ENCODE measurements at places on chromosomes 12 and 14. TPM values are rescaled to one million over a fixed set of nuclear protein-coding genes. Genes with fewer than 3 reads are reported as not detected.

DNA sequence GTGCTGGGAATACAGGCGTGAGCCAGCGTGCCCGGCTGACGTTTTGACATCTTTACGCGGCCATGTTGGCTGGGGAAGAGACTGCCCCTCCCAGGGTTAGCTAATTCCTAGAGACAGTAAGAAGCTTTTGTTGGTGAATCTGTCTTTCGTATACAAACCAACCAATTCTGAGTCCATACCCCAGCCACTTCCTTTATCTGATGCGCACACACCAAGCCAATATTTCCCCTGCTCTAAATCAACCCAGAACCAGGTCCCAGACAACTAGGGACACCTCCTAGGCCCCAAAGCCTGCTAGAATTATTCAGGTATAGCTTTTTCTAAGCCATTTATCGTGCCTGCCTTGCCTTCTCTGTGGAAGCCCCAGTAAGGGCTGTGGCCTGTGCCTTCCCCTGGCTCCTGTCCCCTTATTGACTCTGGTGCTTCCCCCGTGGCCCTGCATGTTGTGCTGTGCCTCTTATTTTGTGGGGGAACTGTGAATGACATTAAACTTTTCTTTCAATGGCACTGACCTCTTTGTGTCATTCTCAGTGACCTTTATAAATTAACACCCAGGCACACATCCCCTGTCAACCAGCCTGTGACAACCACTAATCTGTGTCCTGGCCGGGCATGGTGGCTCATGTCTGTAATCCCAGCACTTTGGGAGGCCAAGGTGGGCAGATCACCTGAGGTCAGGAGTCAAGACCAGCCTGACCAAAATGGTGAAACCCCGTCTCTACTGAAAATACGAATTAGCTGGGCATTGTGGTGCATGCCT lies 10.7 kb upstream of the EVL start:
- H3K36me3 ChIP-seq = no peaks in the 10 kb centered on the region
- no peak overlapping the region for H3K4me3 ChIP-seq
- no peaks in the 10 kb centered on the region for H3K27me3 ChIP-seq

DNA sequence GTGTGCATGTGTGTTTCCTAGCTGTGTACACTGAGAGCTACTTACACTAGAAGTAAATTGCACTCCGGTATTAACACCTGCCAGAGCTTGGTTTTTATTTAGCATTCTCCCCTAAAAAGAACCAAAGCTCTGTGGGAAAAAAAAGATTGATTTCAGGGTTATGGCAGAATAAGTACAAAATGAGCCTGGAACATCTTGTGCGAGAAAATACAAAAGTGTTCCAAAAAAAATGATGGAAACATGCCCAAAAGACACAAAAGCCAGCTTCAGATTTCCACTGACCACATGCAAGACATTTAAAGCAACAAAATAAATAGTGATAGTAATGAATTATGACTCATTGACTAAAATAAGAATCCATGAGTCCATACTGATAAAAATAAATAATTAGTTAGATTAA lies 188.3 kb downstream of the GXYLT1 start:
- no peak for DNase-seq
- H3K27ac ChIP-seq = no peak overlapping the region
- H3K27me3 ChIP-seq = no peaks in the 10 kb centered on the region
- no peaks in the 10 kb centered on the region for H3K36me3 ChIP-seq

GRCh38 chr12:5485454-5485853 lies 53.5 kb downstream of the NTF3 start:
- H3K4me3 ChIP-seq = no peak overlapping the region
- DNase-seq = no peak
- H3K27ac ChIP-seq = no peak overlapping the region
- H3K4me1 ChIP-seq = peaks cover 5% of the 10 kb centered on the region
- no peaks in the 10 kb centered on the region for H3K27me3 ChIP-seq

DNA sequence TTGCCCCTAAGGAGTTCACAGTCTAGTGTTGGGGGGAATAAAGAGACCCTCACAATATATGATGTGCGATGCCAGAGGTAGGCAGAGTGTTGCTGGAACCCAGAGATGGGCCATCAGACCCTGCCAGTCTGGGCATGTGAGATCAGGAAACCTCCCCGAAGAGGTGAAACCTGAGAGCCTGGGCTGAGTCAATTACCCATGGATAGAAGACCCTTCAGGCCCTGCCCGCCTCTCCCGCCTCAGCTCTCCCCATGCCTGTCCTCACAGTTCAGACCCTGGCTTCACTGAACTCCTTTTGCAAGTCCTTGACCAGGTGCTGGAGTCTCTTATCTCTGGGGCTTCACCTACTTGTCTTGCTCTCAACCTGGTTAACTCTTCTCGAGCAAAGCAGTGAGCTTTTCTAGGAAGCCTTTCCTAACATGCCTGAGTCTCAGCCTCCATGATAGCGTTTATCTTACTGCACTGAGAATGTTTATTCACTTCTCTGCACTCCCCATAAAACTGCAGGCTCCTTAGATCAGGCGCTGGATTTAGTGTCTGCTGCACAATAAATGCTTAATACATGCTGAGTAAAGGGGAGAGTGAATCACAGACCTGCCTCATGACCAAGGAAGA lies 19.6 kb downstream of the ALDH1L2 start:
- H3K27ac ChIP-seq = no peak overlapping the region
- H3K27me3 ChIP-seq = no peaks in the 10 kb centered on the region
- H3K36me3 ChIP-seq = no peaks in the 10 kb centered on the region
- H3K4me3 ChIP-seq = no peak overlapping the region

GRCh38 chr12:129771238-129771637 lies 132.6 kb downstream of the TMEM132D start:
- H3K4me3 ChIP-seq = no peak overlapping the region
- no peak for DNase-seq
- H3K4me1 ChIP-seq = no peaks in the 10 kb centered on the region
- no peak overlapping the region for H3K27ac ChIP-seq
- no peaks in the 10 kb centered on the region for H3K27me3 ChIP-seq

The DNAH10 gene
- total RNA-seq = not detected

The FAM90A1 gene
- total RNA-seq = not detected

DNA sequence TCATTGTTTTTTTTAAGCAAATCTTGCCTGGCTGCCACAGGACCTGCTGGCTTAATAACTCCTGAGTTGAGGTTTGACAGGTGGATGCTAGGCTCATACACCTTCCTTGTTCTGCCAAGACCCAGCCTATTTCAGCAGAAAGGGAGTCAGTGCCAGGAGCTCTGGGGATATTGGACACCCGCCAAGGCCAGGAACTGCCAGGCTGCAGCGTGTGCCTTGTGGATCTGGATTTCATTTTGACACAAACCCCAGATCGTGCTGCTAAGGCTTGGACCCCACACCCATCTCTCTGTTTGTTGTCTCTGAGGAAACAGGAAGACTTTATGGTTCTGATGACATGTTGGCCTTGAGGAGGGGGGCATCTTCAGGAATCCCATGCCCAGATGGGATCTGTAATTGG lies 44.4 kb upstream of the PRIMA1 start:
- no peaks in the 10 kb centered on the region for H3K27me3 ChIP-seq
- H3K4me3 ChIP-seq = no peak overlapping the region
- H3K27ac ChIP-seq = no peak overlapping the region

The LMO3 gene
- total RNA-seq = 44.5 TPM

DNA sequence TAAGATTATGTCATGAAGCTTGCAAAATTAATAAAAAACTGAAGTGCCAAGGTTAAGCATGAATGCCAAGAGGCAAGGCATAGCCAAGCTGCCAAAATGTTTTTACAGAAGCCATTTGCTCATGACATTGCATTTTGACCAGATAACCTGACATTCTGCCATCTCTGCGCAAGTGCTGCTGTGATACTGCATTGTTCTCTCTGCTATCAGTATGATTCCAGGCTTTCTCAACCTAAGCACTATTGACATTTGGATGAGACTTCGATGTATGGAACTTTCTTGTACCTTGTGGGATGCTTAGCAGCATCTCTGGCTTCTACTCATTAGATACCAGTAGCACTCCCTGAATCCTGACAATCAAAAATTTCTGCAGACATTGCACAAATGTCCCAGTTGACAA lies 139.2 kb downstream of the RASSF9 start:
- H3K4me1 ChIP-seq = no peaks in the 10 kb centered on the region
- no peaks in the 10 kb centered on the region for H3K27me3 ChIP-seq
- no peak overlapping the region for H3K4me3 ChIP-seq
- no peaks in the 10 kb centered on the region for H3K36me3 ChIP-seq
- no peak for DNase-seq

The CLEC4E gene
- 0.96 TPM for total RNA-seq

- no peak overlapping the region for H3K4me3 ChIP-seq
- H3K27ac ChIP-seq = no peak overlapping the region
- no peaks in the 10 kb centered on the region for H3K36me3 ChIP-seq
- DNase-seq = no peak
- H3K27me3 ChIP-seq = no peaks in the 10 kb centered on the region
These were observed 25.3 kb downstream of the C2CD5 start for GRCh38 chr12:22518998-22519397.

DNA sequence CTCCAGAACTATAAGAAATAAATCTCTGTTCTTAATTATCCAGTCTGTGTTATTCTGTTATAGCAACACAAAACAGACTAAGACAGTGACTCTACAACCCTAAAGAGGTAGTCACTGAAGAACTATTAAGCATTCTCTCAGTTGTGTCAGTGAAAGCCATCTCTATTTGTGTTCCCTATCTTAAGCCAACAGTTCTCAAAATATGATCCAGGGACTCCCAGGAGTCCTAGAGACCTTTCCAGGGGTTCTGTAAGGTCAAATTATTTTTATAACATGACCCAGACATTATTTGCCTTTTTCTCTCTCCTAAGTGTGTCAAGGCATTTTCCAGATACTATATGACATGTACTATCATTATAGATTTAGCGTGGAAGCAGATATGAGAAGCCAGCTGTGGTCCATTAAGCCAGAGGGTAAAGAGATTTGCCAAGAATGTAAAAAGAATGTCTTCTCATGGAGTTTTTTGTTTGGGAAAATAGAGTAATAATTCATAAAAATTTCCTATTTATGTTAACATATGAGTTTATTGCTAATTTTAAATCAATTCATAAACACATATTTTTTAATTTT lies 315.8 kb downstream of the RGS6 start:
- no peaks in the 10 kb centered on the region for H3K4me1 ChIP-seq
- H3K27ac ChIP-seq = no peak overlapping the region
- no peak overlapping the region for H3K4me3 ChIP-seq
- DNase-seq = no peak
- H3K36me3 ChIP-seq = no peaks in the 10 kb centered on the region

The DIO3 gene
- total RNA-seq = not detected

DNA sequence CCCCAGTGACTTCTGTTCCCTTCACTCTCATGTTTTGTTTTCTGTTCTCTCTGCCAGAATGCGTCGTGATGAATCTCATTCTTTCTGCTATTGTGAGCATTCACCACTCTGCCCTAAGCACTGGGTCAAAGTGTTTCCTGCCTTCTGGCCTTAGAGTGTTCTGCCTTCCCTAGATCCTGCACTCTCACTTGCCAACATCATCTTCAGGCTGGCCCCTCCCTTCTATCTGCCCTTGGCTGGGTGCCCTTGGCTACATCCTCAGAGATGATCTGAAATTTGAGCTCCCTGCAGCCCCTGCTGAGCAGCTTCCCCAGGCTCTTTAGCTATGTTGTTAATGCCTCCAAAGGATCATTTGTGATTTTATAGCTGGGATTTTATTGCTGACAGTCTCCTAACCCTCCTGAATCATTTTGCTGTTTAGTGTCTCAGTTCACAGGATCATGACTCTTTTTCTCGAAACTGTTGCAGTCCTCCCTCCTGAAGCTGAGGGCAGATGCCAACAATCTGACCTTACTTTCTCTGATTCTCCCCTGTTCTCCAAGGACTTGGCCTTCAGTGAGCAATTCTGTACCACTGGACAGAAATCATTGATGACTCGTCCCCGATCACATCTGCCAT lies 4.5 kb downstream of the DHRS2 start:
- H3K4me3 ChIP-seq = no peak overlapping the region
- peak; percentile 39 for DNase-seq
- H3K27me3 ChIP-seq = no peaks in the 10 kb centered on the region
- peak overlapping the region; percentile 29 for H3K27ac ChIP-seq
- H3K4me1 ChIP-seq = peaks cover 18% of the 10 kb centered on the region
- H3K36me3 ChIP-seq = no peaks in the 10 kb centered on the region

GRCh38 chr12:47686645-47687240 lies 19.1 kb downstream of the RPAP3 start:
- no peak for DNase-seq
- H3K4me1 ChIP-seq = no peaks in the 10 kb centered on the region
- H3K27me3 ChIP-seq = no peaks in the 10 kb centered on the region
- no peak overlapping the region for H3K4me3 ChIP-seq

- H3K4me1 ChIP-seq = no peaks in the 10 kb centered on the region
- H3K4me3 ChIP-seq = no peak overlapping the region
- H3K36me3 ChIP-seq = no peaks in the 10 kb centered on the region
- DNase-seq = no peak
- H3K27me3 ChIP-seq = no peaks in the 10 kb centered on the region
These were observed 101.3 kb downstream of the PPM1A start for GRCh38 chr14:60350366-60350720.

DNA sequence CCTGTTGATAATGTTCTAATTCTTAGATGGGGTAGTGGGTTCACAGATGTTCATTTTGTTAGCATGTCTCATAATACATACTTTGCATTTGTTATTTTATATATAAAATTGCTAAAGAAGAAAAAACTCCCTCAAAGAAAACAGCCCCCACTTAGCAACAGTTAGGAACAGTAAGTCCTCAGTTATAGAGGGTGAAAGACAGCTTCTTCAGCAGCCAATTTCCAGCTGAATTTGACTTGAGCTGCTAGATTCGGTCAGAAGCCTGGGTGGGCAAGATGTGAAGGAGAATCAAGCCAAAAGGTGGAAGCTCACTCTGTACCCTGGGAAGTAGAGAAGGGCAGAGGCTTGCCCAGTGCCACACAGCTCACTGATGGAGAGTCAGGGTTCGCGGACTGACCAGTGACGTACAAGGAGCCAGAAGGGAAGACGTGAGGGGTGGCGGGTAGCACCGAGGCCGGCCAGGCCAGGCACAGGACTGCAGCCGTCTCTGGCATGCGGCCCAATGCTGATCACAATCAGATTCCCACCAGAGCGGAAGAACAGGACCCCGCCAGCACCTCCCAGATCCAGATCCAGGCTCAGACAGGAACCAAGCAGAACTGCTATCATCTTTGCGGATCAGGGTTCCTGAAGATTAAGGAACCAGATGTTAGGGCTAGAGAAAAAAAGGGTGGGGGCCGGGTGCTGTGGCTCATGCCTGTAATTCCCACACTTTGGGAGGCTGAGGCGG lies 30.4 kb upstream of the VWF start:
- no peaks in the 10 kb centered on the region for H3K27me3 ChIP-seq
- no peaks in the 10 kb centered on the region for H3K4me1 ChIP-seq
- H3K36me3 ChIP-seq = no peaks in the 10 kb centered on the region

The TSHR gene
- total RNA-seq = 0.48 TPM

DNA sequence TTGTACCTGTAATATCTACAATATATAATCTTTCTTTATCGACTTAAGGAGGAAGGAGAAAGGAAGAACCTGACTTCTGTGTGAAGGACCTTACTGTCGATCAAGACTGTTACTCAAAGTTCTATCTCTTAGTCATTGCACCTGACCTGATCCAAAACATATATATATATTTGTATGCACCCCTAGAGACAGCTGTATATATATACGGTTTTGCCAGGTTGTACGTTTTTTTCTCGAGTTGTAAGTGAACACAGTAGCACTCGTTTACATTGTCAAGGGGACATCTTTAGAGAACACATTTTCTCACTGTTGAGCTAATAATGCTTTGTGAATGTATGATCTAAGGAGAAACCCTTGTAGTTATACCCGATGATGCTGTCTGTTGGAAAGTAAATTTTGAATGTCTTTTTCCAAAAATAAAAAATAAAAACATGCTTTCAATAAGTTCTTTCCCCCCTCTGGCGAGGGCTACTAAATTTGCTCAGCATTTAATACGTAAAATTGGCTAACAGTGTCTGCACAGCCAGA lies 536 bp upstream of the SLC35E3 start:
- H3K36me3 ChIP-seq = no peaks in the 10 kb centered on the region
- DNase-seq = no peak
- H3K4me3 ChIP-seq = peak overlapping the region; percentile 73
- peaks cover 2% of the 10 kb centered on the region for H3K4me1 ChIP-seq
